ENCODE measurements at places on chromosomes 13 and 19. TPM values are rescaled to one million over a fixed set of nuclear protein-coding genes. Genes with fewer than 3 reads are reported as not detected.

FBN3 gene
- total RNA-seq: not detected

ZSCAN5B gene
- not detected for total RNA-seq

KLK6 gene
- total RNA-seq: not detected

C19orf81 gene
- not detected for total RNA-seq

ATP4B gene
- not detected for total RNA-seq

SYT5 gene
- not detected for total RNA-seq

KCNRG gene
- 5.1 TPM for total RNA-seq

ZNF417 gene
- total RNA-seq: 25.7 TPM

PLPPR3 gene
- 0.30 TPM for total RNA-seq

PPM1N gene
- 1.0 TPM for total RNA-seq

RRAS gene
- 88.7 TPM for total RNA-seq

C19orf67 gene
- total RNA-seq: not detected

MBD3L3 gene
- total RNA-seq: not detected

ZNF93 gene
- 2.9 TPM for total RNA-seq

RCBTB2 gene
- total RNA-seq: 13.6 TPM

ZNF492 gene
- total RNA-seq: 0.20 TPM

YJEFN3 gene
- 0.26 TPM for total RNA-seq
